Bronchial epithelial cell (primary cell): ENCODE measurements at places on chromosomes 7 and 10.
A peak's percentile ranks its signal among the peaks of the same experiment; 100 is the strongest.

DNA sequence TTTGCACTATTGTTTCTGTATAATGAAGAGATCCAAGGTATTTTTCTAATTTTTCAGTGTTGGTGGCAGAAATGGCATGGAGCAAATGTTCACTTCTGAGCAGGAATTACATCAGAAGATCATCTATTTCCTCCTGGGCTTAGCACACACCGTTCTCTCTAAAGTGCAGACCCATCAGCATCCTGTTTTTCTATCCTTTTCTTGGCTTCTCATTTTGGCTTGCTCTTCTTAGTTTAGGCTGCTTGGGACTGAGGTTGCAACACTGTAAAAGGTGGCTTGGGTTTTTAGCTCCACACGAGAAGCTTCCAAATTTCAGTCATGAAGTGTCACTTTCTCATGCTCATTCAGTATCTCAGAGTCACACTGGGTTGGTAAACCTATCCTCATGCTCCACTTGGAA, 79.9 kb upstream of the SMIM30 start:
- no peak for DNase-seq

DNA sequence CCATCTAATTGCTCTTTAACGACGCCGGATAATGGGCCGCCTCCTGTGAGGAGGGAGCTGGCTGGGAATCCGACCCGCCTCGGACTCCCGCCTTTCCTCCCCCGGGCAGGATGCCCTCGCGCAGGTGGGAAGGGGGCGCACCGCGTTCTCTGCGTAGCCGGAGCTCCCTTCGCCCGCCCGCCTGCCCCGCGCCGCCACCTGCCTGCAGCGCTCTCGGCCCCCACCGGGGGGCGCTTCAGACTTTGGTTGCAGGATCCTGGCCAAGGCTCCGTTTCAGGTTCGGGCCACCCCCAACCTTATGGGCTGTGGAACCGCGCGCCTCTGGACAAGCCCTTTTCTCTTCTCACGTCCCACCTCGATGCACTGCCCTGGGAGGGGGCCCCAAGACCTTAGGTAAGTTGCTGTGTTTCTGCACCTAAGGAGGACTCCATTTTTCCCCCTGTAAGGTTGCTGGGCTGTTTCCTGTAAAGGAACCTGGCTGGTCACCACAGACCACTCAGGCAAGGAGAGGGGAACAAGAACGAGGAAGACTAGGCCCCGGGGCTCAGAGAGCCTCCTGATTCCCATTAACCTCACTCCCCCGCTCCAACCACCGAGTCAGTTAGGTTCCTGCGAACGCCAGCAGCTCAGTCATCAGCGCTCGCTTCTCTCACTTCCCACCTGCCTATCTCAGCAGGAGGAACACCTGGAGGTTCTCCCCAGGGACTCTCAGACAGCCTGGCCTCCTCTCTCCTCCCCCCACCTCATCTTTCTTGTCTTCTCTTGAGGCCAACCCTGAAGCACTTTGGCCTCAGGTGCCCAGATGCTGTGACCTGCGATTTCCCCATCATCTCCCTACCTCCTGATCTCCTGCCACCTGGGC, 11.3 kb upstream of the KAZALD1 start:
- no peak for DNase-seq

DNA sequence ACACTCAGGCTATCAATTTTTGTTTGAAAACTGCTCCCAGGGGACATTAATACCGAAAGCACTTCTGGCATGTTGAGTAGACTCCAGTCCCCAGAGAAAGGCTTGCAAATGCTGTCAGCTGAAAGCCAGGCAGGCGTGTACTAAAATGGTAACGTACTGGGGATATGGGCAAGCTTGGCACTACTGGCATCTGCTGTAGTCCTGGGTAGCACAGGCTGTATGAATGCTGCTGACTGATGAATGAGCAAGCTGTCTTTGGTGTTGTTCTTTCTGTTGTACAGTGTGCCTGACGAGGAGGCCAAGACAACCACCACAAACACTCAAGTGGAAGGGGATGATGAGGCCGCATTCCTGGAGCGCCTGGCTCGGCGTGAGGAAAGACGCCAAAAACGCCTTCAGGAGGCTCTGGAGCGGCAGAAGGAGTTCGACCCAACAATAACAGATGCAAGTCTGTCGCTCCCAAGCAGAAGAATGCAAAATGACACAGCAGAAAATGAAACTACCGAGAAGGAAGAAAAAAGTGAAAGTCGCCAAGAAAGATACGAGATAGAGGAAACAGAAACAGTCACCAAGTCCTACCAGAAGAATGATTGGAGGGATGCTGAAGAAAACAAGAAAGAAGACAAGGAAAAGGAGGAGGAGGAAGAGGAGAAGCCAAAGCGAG, 53.5 kb upstream of the AGBL3 start:
- DNase-seq = no peak

DNA sequence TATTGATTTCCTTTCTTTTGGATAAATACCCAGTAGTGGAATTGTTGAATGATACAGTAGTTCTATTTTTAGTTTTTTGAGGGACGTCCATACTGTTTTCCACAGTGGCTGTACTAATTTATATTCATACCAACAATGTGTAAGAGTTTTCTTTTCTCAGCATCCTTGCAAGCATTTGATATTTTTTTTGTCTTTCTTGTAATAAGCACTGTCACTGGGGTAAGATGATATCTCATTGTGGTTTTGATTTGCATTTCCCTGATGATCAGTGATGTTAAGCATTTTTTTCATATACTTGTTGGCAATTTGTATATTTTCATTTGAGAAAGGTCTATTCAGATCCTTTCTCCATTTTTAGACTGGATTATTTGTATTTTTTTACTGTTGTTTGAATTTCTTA, 308.7 kb downstream of the PTEN start:
- DNase-seq = no peak

GRCh38 chr7:74012842-74013249, 15.1 kb upstream of the ELN start:
- peak; percentile 46 for DNase-seq

DNA sequence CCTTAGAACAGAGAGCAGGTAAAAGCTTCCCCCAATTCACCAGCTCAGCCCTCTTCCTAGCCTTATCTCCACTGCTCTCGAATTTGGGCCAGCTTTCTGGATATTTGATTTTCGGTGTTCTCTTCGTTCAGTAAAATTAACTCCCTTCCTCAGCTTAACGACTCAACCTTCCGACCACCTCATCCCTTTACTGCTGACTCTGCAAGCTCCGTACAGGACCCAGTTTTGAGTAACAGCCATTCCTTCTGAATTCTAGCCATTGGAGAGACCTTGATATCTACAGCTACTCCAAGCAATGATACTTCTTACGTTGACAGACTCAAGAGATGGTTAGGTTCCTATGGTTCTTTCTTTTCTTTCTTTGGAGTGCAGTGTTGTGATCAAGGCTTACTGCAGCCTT, 65.8 kb downstream of the ATE1 start:
- no peak for DNase-seq

GRCh38 chr10:24343686-24344085, 134.7 kb downstream of the KIAA1217 start:
- no peak for DNase-seq

DNA sequence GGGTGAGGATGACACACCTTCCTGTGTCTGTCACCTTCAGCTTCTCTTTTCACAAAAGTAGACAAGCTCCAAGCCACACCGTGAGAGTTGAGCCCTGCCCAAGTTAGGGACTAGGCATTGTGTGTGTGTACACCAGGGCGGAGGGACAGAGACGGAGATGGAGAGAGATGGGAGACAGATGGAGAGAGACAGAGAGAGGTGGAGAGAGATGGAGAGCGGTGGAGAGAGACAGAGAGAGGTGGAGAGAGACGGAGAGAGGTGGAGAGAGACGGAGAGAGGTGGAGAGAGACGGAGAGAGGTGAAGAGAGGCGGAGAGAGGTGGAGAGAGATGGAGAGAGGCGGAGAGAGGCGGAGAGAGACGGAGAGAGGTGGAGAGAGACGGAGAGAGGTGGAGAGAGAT, 207.0 kb downstream of the DNAJB6 start:
- no peak for DNase-seq

GRCh38 chr7:140537750-140538482, 58.6 kb upstream of the MKRN1 start:
- no peak for DNase-seq

- DNase-seq = no peak
Observed at GRCh38 chr10:22657566-22658225, 56.7 kb downstream of the PIP4K2A start.
